M059J (cell line): ENCODE measurements at places on chromosomes 3 and 15. TPM values are rescaled to one million over a fixed set of nuclear protein-coding genes. Genes with fewer than 3 reads are reported as not detected.

DNA sequence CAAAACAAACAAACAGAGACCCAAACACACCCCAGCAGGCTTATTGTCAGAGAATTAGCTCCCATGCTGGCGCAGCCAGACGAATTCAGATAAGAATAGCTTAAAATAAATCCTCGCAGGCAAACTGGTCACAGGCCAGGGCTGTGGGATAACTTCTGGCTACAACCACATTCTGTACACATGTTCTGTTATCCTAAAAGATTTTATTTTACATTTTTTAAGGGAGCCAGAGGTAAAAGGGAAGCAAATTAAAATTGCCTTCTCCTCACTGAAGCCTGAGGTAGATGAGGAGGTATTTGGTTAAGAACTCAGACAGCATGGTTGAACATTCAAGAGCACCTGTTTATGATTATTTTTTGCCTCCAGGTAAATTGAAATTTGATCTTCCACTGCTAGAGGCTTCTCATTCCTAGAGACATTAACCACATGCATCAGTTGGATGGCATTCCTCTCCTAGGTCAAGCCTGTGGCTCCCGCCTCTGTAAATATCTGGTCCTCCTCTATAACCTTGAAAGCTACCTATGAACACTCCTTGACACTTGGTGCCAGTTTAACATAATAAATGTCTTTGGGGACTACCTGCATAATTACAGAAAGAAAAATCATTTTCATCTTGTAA lies 190.3 kb downstream of the SATB1 start:
- peak; percentile 51 for DNase-seq

GRCh38 chr3:167740961-167741587 lies 5.6 kb downstream of the SERPINI1 start:
- peak; percentile 38 for DNase-seq

DNA sequence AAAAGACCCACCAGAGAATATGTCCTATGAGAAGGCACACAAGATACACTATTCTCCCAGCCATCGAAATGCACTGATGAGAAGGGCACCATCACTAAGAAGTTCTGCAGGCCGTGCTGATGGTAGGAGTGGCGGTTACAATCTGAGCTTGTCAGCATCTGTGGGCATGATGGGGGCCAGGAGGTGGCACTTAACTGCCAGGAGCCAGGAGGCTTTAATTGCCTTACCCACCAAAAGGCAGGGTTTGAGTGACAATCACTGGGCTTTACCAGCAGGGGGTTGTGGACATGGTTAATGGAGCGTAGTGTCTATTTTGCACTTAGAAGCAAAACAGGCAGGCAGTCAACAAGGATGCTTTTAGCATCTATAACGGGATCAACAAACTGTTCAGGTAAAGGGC lies 16.0 kb upstream of the SQOR start:
- no peak for DNase-seq

- DNase-seq, result no peak
Measured at GRCh38 chr3:79587150-79587549, 180.6 kb downstream of the ROBO1 start.

DNA sequence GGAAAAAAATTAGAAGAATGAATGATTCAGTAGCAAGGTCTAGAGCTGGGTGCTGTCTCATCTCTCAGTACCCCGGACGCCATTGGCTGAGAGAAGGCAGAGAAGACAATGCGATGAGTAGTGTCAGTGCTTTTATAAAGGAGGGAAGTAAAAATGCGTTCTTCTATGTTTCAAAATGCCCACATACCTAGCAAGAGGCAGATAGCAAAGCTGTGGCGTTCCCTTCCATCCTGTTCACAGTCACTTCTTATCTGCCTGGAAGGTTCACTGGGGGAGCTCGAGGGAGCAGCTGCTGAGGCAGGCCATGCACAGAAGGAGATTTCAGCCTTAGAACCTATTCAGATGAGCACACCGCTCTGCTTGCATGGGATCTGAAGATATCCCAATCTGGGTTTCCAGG lies 234.0 kb downstream of the RPLP1 start:
- DNase-seq, result no peak

DNA sequence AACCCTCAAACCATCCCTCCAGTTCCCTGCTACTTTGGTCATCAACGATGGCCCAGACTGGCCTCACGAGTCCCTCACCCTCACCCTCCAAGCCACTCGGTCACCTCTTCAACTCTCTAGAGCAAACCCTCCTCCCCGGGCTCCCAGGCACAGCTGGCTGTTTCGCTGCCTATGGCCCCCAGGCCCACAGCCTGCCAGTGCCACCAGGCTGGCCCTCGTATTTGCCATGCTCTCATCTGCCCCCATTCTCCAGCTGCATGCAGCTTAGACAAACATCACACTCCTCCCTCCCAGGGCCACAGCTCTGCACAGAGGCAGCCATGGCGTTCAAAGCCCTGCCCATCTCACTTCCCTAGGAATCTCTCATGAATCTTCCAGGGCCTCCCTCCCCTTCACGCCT lies 13.8 kb downstream of the RAB43 start:
- no peak for DNase-seq

DNA sequence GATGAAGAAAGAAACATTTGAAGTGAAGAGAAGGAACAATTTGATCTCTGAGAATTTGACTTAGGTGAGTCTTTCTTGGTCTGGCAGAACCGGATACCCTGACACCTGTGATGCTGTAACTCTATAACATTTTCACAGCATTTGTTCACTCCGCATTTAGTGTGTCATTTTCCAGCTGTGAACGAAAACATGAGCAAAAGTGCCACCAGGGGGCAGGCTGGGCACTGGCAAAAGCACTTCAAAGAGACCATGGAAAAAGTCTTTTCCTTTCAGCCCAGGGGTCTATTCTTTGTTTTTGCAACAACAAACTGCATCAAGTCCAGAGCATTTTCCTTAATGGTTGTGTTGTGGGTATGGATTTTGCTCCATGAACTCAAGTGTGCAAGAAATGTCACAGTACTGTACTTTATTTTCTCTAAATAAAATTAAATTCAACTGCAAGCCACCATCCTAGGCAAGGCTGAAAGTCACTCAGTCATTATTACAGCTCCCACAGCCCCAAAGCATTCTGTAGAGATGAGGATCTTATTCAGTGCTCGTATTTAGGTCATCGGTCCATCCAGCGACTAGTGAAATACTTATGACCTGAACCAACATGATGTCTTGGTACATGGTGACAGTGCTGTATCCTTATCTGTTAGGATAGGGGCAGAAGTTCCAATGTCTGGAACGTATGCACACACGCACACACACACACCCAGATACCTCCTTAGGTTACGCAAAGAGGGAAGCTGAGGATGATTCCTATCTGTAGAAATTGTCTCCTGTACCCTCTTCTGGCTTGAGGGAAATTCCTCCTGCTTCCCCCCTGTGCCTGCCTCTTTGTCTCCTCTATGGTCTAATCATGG lies 125.5 kb downstream of the GADL1 start:
- DNase-seq, result peak; percentile 41

GRCh38 chr3:98885851-98886250 lies 15.6 kb downstream of the DCBLD2 start:
- peak; percentile 77 for DNase-seq

DNA sequence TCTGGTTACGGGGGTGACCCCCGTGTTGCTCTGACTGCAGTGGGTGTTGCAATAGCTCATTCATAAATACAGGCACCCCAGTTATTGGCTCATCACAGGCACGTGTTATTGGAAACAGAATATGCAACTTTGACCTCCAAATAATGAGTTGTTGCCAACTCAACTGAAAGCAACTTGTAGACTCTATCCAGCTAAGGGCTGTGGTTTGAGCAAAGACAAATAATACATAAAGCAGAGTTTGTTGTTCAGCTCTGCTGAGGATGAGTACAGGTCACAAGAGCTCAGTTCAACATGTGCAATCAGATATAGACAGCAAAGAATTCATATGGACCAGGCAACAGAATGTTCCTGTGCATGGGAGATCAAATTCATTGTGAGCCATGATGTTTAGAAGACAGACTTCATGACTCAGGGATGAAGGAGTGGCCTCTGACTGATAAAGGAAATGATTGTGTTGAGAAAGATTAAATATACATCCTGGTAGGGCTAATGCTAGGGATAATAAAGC lies 87.6 kb upstream of the LRIG1 start:
- DNase-seq, result no peak

- DNase-seq, result peak; percentile 85
Measured at GRCh38 chr3:194840661-194841514, 155.2 kb downstream of the FAM43A start.

DNA sequence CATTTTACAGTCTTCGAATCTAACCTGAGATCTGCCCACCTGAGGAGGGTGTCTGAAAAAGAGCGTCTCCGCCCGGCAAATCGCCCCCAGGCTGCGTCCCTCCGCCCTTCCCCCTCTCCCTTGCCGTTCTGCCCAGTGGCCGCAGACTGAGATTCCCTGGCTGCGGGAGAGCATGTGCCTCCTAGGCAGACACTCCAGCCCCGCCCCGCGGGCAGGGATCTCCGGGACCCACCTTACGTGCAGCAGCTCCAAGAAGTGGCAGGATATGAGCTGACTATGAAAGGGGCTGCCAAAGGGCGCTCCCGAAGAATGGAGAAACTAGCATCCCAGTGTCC lies 2.7 kb upstream of the WNT5A start:
- DNase-seq, result peak; percentile 53

DNA sequence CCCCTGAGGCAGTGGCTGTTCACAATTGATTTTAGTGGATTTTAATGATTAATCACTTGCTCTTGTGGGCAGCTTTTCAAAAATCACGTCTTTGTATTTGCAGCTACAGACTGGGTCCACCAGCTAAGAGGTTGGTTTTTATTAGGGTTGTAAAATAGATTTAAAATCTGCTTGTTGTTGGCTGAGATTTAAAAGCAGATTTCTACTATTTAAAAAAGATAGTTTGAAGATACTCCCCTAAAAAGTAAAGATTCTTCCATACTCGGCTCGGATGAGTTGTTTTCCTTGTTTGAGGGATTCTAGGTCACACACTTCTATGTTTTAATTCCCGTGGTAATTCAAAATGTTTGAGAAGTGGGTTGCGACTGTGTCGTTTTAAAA lies 1.7 kb downstream of the KLHL24 start:
- no peak for DNase-seq

- peak; percentile 40 for DNase-seq
Measured at GRCh38 chr15:58182460-58183163, 44.4 kb downstream of the AQP9 start.

- peak; percentile 96 for DNase-seq
Measured at GRCh38 chr3:100492059-100493006, at the start of gene TMEM45A. Gene TMEM45A, plus strand, starts transcription at chr3:100492619. Its CDS starts 62,593 bp downstream, at chr3:100555212.

DNA sequence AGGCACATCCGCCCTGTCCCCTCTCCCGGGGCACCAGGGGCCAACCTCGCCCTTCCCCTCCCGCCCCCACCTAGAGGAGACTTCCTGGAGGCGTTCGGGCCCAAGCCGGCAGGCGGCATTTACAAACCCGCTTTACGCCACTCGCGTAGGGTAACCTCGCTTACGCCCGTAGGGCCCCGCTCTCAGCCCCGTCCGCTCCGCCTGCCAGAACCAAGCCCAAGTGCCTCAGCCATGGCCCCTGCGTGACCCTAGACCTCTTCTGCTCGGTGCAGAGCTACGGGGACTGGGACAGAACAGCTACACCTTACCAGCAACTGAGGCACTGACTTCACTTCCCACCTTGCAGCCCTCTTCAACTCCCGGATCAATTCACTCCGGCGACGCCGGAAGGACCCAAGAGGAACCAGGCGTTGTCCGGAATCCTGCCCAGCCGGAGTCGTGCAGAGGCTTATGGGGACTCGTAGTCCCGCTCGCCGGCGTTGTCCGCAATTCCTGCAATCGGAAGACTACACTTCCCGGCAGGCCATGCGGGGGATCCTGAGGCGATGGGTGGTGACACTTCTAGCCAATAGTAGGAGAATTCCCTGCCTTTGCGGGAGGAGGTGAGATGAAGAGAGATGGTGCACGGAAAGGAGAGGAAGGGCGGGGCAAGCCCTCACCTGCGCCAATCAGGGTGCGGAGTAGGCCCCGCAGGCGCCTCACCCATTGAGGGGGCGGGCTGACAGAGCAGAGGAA lies at the start of gene PDCD10:
Gene PDCD10 (minus strand): TSS at position 395 of the 735 bp plus-strand sequence. CDS start 14,735 bp downstream, outside the sequence.
- DNase-seq, result peak; percentile 100

GRCh38 chr15:40873694-40874561 lies at the start of gene RHOV:
Gene RHOV, minus strand, starts transcription at chr15:40874234. Its CDS starts 95 bp downstream, at chr15:40874139.
- peak; percentile 64 for DNase-seq

GRCh38 chr15:70704731-70705130 lies 58.6 kb downstream of the UACA start:
- DNase-seq, result no peak

GRCh38 chr15:43187544-43188155 lies 2.4 kb downstream of the CCNDBP1 start:
- DNase-seq, result peak; percentile 57

DNA sequence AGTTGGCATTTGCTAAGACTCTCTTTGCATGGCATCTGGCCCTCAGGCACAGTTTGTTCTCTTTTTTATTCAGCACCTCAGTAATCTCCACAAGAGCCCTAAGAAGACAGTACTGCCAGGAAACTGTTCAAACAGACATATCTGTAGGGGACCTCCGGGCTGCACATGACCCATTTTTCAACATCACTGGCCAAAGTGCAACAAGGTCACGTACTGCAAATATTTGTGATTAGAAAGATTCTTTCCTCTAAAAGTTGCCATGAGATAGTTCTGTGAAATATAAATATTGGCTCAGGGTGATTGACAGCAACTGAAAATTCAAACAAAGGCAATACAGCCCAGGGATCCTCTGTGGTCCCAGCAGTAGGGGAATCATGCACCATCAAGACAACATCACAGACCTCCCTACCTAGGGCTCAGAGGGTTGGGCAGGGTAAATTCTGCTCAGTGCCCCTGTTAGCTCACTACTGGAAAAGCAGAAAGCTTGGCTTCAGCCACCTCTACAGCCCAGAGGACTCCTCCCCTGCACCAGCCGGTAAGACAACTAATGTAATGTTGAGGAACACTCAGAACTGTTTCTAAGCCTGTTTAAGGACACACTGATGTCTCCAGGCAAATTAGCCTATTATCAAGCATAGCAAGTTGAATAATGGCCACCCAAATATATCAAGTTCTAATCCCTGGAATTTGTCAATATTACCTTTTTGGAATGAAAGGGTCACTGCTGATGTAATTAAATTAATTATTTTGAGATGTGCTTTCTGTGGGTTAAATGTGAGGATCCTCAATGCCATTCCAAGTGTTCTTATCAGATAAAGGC lies 117.4 kb upstream of the LPP start:
- DNase-seq, result no peak

DNA sequence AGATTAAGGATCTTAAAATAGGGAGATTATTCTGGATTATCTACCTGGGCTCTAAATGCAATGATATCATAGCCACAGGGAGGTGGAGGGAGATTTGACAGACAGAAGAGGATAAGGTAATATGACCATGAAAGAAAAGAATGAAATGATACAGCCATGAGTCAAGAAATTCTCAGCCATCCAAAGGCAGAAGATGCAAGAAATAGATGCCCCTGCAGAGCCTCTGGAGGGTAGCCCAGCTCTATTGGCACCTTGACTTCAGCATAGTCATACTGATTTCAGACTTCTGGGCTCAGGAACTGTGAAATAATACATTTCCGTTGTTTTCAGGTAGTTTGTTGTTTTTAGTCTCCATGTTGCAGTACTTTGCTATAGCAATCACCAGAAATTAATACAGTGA lies 31.9 kb upstream of the FOXB1 start:
- no peak for DNase-seq

GRCh38 chr3:43525386-43525785 lies 96.4 kb downstream of the ANO10 start:
- no peak for DNase-seq

The SLC22A14 gene
- total RNA-seq, result not detected in 2 replicates

The IQCH gene
- total RNA-seq, result 4.3 and 8.3 TPM in 2 replicates

The CCDC9B gene
- total RNA-seq, result 9.4 and 14.1 TPM in 2 replicates

The DPPA2 gene
- not detected in 2 replicates for total RNA-seq

The SPG11 gene
- total RNA-seq, result 22.4 and 43.2 TPM in 2 replicates

The GOLGA8T gene
- not detected in 2 replicates for total RNA-seq

The GREM1 gene
- not detected in 2 replicates for total RNA-seq

The CNTN4 gene
- not detected in 2 replicates for total RNA-seq

The ETFA gene
- total RNA-seq, result 91.3 and 166 TPM in 2 replicates

The TGM5 gene
- total RNA-seq, result not detected in 2 replicates

The PTX3 gene
- total RNA-seq, result 17.6 and 24.0 TPM in 2 replicates

The SLC7A14 gene
- total RNA-seq, result 2.8 and 2.9 TPM in 2 replicates

The CP gene
- total RNA-seq, result 2.7 and 3.4 TPM in 2 replicates
